GM19239 (cell line): ENCODE measurements at places on chromosomes 2 and 18.

- DNase-seq = no peak
Observed at GRCh38 chr2:40419364-40419762, 32.5 kb downstream of the SLC8A1 start.

GRCh38 chr18:56935434-56936040 is 211.3 kb upstream of the BOD1L2 start:
- DNase-seq = no peak

DNA sequence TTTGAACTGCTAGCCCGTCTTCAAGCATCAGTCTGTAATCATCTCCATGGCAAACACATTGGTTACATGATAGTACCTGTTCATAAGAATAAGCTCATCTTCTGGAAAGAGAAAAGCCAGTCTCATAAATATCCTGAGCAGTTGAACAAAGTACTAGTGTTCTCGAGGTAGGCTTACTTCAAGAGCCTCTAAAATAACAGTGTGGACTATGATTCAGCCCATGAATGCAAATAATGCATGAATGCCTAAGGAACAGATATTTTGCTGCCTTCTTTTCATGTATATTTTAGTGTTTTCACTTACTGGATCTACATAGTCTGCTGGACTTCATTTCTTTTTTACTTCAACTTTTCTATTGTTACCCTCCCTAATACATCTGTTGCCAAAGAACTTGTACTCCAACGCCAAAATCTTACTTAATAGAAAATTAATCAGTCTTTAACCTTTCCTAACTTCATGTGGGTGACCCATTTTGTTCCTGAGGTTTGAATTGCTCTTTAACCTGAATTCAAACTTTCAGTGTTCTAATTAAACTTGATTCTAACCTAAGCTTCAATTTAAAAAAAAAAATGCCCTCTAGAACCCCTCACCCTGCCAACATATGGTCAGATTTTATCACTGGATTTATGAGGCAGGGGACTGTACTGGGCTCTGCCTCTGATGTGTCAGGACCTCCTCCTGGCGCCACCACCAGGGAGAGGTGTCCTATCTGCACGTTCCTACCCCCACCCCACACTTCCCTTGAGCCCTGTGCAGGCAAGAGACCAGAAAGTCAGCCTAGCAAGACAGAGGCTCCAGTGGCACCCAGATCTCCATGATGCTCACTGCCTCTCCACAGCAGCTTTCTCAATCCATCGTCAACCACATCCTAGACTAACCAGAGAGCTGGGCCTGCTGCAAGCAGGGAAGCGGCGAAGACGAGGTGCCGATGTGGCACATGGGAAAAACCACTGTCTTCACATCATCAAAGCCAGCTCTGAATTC is 264.7 kb upstream of the ID2 start:
- no peak for DNase-seq

- no peak for DNase-seq
Observed at GRCh38 chr2:133993160-133993559, 260.7 kb upstream of the MGAT5 start.

DNA sequence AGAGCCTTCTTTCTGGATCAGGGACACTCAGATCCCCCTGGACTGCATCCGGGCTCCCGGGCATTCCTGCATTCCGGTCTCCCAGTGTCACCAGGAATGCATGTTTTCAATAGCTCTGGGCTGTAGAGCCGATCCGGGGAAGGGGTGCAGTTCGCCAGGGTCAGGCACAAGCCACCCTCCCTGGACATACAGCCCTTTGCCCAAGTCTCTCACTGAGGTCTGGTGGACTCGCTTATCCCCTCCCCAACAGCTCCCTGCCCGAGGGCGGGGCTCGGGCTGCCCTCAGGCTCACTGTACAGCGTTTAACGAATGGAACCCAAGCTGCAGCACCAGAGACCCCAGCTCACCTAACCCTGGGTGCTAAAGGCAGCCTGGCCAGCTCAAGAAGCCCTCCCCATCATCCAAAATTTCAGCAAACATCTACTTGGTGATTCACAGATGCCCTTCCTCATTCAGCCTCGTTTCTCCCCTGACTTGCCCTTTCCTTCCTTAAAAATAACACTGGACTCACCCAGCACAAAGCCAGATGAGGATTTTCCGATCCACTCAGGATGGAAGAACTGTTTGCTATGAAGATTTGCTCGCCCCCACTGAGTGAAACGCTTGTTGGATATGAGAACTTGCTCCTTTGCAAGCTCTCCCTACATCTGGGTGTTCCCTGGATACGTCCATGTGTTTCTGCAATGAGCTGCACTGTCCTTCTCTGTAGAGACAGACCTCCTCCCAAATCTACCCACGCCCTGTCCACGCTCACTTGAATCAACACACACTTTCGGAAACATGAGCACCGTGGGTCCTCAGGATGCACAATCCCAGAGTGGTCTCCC is 58.1 kb downstream of the PXDN start:
- no peak for DNase-seq

GRCh38 chr2:127102521-127103242 is 4.3 kb downstream of the BIN1 start:
- DNase-seq = no peak

GRCh38 chr2:118032169-118033013 is 18.5 kb upstream of the CCDC93 start:
- DNase-seq = no peak

DNA sequence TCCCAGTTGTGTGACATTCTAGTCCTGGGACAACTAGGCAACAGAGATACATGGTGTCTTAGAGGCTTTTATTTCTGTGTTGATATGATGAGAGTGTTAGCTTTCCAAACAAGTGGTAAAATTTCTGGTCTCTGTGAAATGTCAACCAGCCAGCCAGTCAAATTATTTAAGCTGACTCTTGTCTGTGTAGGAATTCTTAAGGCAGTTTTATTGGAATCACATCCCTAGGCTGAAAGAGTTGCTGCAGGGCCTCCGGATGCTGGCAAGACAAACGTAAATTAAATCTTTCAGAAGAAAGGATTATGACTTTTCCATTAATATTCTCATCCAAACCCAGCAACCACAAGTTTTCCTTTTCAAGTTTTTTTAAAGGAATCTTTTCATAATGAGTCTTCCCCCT is 44.6 kb downstream of the SERPINB7 start:
- no peak for DNase-seq

DNA sequence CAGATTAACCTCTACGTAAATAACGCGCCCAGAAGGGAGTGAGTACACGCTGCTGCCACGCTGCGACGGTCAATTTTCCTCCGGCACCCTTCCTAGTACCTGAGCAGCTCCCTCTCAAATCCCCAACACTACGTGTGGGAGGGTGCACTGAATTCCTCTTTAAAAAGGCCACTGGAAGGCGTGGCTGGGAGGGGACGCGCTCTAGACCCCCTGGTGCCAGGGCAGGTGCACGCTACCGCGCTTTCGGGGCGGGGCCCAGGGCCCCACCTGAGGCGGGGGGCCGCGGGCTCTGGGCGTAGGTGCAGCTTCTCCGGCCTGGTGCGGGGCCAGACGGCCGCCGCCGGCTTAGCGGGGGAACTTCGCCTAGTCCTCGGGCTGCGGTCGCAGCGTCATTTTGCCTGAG is 668 bp upstream of the ANKRD12 start:
- DNase-seq = no peak

DNA sequence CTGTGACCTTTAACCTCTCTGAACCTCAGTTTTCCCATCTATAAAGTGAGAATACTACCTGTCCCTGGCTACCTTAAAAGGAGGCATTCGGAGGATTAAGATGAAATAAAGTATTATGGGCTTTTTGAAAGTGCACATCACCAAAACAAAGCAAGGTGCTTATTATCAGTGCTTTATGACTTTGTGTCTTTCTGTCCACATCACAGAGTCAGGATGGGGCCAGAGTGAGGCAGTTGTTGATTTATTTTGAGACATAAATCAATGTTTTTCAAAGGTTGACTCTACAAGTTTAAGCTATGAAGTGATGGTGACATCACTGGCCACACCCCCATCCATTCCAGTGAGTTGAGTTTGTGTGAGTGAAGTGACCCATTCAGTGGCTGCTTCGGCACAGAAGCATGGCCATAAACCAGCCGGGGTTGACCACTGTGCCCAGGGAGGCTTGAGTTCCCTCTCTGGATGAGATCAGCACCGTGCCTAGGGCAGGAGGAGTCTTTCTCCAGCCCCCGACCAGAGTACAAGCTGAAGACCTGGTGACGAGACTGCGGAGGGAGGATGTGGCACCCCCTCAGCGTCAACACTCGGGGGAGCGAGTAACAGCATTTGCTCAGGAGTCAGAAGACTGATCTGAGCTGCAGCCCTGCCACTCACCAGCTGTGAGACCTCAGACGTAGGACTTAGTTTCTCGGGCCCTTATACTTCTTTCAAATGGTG is 89.0 kb upstream of the PPP1CB start:
- DNase-seq = no peak

GRCh38 chr2:32058130-32058529 is 5.2 kb upstream of the SPAST start:
- no peak for DNase-seq

- no peak for DNase-seq
Observed at GRCh38 chr18:60189856-60190255, 182.7 kb downstream of the MC4R start.

DNA sequence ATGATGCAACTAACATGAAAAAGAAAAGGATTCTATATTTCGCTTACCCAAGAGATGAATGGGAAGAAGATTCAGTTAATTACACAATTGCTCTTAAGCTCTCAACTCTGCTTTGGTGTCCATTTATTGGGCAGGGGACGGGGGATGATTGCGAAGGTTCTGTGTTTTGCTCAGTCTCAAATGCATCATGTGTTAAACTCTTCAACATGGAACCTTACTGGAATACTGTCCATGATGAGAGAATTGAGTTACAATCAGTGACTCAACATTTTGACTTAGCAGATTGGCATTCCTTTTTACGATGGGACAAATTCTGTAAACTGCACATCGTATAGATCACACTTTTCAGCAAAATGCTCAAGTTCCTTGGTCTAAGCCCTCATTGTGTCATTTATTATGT is 135.6 kb downstream of the RBMS1 start:
- no peak for DNase-seq

GRCh38 chr2:88201811-88202169 is 31.6 kb downstream of the THNSL2 start:
- no peak for DNase-seq

- no peak for DNase-seq
Observed at GRCh38 chr2:135076556-135076955, 24.5 kb downstream of the RAB3GAP1 start.

- no peak for DNase-seq
Observed at GRCh38 chr2:28607730-28608499, 112.1 kb downstream of the PLB1 start.

GRCh38 chr2:229160984-229161383 is 110.1 kb downstream of the PID1 start:
- DNase-seq = no peak

GRCh38 chr2:20852670-20853069 is 29.8 kb upstream of the LDAH start:
- DNase-seq = no peak

GRCh38 chr2:64533882-64534281 is 9.8 kb downstream of the AFTPH start:
- DNase-seq = no peak

GRCh38 chr18:7784171-7784570 is 217.1 kb downstream of the PTPRM start:
- no peak for DNase-seq
